ENCODE measurements at places on chromosomes 11 and 22.

GRCh38 chr11:63837739-63838138 lies 1.2 kb upstream of the MARK2 start:
- DNase-seq = no peak

- no peak for DNase-seq
Measured at GRCh38 chr11:13859892-13860291, 102.6 kb upstream of the SPON1 start.

DNA sequence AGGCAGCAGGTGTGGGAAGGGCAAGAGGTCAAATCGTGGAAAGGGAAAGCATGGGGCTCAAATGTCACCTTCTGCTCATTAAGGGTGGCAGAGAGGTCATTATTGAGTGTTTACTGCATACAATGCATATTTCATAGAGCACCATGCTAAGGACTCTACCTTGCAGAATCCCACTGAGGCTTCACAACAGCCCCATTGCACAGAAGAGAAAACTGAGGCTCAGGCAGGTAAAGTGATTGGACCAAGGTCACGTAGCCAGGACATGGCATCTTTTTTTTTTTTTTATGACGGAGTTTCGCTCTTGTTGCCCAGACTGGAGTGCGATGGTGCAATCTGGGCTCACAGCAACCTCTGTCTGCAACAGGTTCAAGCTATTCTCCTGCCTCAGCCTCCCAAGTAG lies 7.8 kb downstream of the FLRT1 start:
- no peak for DNase-seq

DNA sequence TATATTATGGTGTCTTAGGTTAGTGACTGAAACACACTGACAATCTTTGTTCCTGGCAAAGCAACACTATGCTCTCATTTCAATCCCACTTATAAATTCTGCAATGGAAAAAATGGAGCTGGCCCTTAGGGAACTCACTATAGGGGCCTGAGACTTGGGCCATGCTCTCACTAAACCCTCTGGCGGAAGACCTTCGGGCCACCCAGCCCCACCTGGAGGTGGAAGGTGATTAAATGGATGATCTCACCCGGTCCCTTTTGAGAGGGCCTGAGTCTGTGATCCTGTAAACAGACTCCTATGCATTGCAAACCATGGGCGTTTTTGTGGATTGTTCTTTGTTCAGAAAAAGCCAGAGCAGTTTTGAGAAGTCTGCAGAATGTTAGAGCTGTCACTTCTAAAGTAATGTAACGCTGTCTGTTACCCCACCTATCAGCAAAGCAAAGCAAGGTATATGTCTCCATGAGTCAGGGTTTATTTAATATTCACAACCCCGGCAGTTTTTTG lies 17.0 kb upstream of the CDON start:
- DNase-seq = no peak

DNA sequence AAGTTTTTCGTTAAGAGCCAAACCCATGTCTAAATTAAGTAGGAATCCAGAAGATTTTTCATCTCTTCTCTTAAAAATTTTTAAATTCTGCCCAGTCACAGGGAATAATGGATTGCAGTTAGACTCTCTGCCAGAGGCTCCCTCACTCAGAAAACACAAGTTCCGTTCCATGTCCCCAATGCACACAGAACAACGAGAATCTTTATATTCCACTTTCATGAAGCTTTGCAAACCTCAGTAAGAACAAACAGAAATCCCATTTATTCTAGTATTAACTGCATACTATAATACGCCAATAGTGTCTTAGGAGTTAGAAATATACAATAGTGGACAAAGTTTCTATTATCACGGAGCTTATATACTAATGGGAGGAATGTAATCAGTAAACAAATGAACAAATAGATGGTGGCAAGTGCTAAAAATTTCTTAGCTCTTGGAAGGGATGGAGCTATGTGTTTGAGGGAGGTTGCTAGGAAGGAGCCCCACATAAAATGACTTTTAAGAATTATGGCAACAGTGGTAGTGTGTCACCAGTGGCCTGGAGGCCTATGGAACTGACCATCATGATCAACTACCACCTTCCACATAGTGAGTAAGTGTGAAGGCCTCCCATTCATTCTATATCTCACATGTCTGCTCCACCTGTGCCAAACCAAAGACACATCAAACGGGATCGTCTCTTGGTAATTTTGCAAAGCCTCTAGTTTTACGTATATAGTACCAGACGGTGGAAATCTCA lies 24.9 kb downstream of the PICALM start:
- DNase-seq = no peak

- no peak for DNase-seq
Measured at GRCh38 chr11:57083641-57084385, 95.1 kb downstream of the OR5AK2 start.

DNA sequence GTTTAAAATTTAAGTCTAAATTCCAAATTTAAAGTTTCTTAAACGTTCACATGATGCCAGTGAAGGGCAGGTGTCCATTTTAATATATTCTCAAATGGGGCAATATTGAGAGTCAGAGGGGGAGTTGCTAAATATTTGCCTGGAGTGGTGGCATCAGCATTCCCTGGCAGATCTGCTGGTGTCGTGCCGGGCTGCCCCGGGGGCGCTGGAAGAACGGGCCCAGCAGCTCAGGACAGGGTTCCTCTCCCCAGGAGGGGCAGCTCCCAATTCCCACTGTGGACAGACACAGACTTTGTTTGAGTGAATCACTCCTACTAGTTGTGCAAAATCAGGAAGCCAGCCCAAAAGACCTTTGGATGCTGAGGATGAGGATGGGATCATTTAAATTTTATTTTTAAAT lies 468.7 kb upstream of the B3GAT1 start:
- DNase-seq = no peak

DNA sequence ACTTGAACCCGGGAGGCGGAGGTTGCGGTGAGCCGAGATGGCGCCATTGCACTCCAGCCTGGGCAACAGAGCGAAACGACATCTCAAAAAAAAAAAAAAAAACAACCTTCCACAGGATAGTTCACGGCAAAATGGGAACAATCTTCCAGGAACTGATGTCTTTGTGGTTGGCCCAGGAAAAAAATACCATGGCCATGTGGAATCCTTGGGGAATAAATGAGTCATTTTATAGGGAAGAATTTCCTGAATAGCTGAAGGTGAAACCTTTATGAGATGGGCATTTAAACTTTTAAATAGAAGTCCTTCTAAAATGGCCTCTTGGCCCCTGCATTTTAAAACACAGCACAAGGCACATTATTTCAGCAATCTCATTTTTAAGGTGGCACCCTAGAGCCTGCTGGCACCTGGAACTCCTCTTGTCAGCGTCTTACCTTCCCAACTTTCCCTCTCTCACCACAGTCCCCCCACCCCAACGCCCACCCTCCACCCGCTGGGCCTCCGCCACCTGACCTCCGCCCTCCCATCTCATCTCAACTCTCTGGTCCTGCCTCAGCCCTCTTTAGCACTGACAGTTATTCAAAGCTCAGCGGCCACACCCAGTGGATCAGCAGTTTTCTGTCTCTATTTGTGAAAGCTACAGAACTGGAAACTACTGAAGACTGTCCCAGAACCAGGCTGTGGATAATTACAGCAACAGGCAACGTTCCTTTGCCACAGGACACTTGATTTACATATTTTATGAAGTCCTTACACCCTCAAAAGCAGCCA lies 43.1 kb downstream of the SCGB1A1 start:
- DNase-seq = no peak

Data from naive thymus-derived CD4-positive, alpha-beta T cell (primary cell).